ENCODE measurements at places on chromosomes 2 and 18. TPM values are rescaled to one million over a fixed set of nuclear protein-coding genes. Genes with fewer than 3 reads are reported as not detected.

The ANKRD30BL gene
- 27.9 TPM for total RNA-seq

- DNase-seq = no peak
Measured at GRCh38 chr2:181697571-181697970, 17.3 kb upstream of the NEUROD1 start.

GRCh38 chr18:55116863-55117262 is 157.6 kb upstream of the CCDC68 start:
- no peak for DNase-seq

DNA sequence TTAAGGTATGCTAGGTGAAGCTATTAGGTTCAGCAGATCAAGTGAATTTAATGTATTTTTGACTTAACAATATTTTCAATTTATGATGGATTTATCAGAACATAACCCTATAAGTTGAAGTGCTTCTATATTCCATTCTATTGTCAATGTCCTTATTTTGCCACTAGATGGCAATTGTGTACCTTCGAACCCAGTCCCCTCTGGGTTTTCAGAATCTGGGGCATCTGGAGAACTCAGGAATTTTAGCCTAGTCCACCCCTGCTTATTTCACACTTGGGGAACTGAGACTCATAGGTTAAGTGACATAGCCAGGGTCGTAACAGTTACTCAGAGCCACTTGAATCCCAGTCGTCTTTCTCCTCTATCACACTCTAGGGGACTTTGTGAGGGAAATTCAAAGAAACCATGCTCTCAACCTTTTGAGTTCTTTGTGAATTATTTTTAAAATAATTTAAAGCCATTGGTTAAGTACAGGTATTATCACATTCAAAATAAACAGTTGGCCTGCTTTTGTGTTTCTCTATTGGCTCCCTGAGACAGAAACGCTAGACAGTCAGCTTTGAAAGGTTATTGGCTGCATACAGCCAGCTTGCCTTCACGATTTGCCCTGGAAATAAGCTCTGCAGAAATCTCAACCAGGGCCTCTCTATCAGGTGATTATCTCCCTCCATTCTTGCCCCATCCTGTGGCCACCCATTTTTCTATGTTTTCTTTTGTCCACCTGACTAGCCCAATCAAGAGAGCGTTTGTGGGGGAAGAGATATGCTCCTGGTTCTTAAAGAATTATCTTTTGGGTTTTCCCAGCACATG is 145.0 kb downstream of the TTC27 start:
- DNase-seq = peak; percentile 5

DNA sequence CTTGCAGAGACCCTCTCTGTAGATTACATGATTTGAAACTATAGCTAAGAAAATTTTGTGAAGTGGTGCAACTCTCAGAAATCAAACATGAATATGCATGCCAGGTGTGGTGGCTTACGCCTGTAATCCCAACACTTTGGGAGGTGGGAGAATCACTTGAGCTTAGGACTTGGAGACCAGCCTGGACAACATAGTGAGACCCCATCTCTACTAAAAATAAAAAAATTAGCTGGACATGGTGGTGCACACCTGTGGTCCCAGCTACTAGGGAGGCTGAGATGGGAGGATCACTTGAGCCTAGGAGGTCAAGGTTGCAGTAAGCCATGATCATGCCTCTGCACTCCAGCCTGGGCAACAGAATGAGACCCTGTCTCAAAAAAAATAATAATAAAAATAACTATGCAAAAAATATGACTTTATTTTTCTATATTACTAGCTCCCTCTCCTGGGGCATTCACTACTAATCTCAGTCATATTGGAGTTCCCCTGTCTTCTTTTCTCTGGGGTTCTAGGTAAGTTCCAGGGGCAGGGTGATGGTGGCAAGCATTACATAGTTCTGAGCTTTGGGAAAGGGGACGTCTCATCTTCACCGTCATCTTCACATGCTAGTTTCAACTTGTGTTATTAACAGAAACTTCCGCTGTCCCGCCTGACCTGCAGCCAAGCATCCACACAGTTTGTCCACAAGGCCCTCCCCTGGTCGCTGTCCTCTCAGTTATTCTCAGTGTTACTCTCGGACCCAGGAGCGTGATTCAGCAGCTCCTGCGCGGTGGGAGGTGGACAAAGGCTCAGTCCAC is 96.8 kb upstream of the MBOAT2 start:
- DNase-seq = no peak

The ARL4C gene
- 50.2 TPM for total RNA-seq

The SULT1C2 gene
- total RNA-seq = 0.62 TPM

GRCh38 chr18:67211646-67212045 is 304.9 kb downstream of the DSEL start:
- no peak for DNase-seq

The IL18RAP gene
- 0.16 TPM for total RNA-seq

- DNase-seq = no peak
Measured at GRCh38 chr2:226692521-226693126, 107.0 kb downstream of the IRS1 start.

DNA sequence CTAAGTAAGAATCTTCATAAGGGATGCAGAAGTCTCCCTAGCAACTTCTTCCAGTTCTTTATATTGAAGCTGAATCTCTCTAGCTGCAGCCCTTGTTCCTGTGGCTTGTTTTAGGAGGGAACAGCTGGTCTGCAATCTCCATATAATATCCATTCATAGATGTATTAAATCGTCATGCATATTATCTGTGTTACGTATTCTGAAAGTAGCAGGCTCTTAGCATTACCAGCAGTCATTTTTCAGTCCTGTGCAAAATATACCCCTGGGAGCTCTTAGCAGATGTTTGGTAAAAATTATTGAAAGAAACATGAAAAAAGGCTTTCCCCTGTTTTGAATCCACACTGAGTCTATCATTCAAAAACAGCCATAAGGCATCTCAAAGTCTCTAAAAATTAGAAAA is 385.3 kb downstream of the IRS1 start:
- DNase-seq = no peak

The NTSR2 gene
- 0.31 TPM for total RNA-seq

- no peak for DNase-seq
Measured at GRCh38 chr18:76528477-76529432, 33.7 kb upstream of the ZNF516 start.

- no peak for DNase-seq
Measured at GRCh38 chr2:146207417-146207816, 1637.4 kb upstream of the ACVR2A start.

GRCh38 chr2:144325086-144325485 is 194.8 kb downstream of the ZEB2 start:
- no peak for DNase-seq

DNA sequence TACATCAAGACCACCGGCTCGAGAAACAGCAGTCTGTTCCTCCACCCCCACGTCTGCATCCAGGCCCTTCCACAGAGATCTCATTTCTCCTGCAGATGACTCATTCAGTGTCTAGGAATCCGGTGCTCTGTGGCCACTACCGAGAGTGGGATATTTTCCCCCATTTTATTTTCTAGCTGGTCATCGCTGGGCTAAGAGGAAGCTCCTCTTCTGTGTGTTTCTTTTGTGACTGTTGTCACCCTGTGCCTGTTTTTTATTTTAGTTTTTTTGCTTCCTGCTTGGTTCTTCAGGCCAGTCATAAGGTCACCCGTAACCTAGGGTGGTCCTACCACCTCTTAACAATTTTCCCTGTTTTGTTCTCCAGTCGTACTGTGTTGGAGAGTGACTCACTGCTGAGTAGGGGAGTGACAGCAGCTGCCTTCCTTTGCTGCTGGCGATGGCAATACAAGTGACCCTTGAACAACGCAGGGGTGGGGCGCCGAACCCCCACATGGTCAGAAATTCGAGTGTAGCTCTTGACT is 6.7 kb downstream of the RAMP1 start:
- no peak for DNase-seq

The WDR35 gene
- 26.5 TPM for total RNA-seq

The TXNL1 gene
- total RNA-seq = 55.7 TPM

DNA sequence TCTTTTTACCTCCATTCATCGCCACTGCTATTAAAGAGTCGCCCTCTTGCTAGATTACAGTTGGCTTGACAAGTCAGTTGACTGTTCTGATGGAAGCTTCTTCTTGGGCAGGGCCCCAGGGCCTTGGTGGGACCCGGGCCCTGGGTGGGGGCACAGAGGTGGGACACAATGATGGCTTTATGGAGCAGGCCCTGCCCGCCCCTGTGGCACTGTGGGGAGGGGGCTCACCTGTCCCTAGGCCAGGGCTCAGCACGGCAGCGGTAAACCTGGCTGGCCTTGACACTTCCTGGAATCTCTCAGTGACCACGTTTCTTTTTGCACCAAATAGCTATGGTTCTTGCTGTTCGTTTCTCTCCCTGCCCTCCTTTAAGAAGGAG is 4.9 kb upstream of the HS6ST1 start:
- no peak for DNase-seq

The LYPD1 gene
- total RNA-seq = 17.8 TPM

The OR6B2 gene
- not detected for total RNA-seq

The STAT4 gene
- total RNA-seq = 1.2 TPM

The PRKCE gene
- total RNA-seq = 62.2 TPM

The MAP3K19 gene
- total RNA-seq = 0.78 TPM

The GREB1L gene
- total RNA-seq = 0.31 TPM

DNA sequence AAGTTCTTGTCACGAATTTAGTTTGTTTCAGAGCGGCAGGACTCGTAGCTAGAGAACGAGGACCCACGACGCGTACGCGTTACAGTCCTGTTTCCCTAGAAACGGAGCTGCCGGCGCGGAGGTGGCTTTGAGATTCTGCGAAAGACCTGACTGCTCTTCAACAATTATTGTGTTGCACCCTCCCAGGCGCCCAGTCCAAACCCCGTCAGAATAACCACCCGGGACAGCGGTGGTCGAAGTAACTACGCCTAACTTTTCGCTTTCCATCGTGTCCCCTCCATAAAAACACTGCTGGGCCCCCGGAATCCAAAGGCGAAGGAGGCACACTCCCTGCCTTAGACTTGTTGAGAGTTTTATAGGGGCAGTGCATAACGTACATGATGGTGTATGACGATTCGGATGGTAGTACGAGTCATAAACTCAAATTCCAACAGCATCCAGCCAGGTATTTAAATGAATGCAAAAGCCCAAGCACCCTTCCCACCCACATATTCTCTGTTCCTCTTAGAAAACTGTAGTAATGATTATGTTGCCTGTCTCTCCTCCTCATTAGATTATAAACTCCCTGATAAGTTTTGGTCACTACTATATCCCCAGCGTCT is 651 bp upstream of the STAM2 start:
- DNase-seq = no peak

The UNC50 gene
- total RNA-seq = 51.8 TPM

DNA sequence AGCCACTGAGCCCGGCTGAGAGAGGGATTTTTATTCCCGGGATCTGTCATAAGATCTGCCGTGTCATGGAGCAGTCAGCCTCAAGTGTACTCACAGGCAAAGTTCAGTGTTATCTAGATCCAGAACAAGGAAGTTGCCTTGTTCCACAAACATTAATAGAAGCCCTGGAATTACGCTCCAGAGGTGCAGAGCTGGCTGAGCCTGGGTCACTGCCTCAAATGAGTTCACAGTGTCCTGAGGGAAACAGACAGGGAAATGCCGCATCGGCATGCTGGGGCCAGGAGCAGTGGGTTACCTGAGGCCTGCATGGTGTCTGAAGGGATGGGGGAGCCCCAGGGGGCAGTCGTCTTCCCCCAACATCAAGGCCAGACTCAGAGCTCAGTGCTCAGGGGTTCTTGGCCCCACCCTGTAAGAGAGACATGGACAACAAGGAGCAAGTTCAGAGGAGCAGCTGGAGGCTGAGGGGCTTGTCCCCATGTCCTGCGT is 42.7 kb upstream of the ODC1 start:
- no peak for DNase-seq

DNA sequence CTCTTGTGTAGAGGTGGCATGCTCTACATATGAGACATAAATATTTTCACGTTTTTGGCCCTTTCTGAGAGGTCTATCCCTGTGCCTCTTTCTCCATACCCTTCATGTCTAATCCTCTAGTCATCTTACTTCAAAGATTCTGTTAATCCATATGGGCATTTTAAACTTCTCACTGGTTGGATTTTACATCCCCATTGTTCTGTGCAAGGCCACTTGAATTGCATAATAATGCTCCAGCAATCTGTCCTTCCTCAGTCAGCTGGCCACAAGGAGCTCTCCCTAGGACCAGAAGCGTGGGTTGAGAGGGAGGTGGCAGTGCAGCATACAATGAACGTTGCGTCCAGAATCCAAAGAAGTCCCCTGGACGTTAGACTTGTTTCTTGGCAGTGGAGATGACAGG is 58.2 kb downstream of the TDRD15 start:
- DNase-seq = no peak

The SFXN5 gene
- 27.5 TPM for total RNA-seq

The UGT1A4 gene
- not detected for total RNA-seq

GRCh38 chr2:119252186-119253113 is 28.8 kb downstream of the STEAP3 start:
- DNase-seq = no peak

The SERPINB11 gene
- not detected for total RNA-seq

The SERPINB13 gene
- not detected for total RNA-seq

- DNase-seq = no peak
Measured at GRCh38 chr18:75551071-75551470, 123.6 kb upstream of the SMIM21 start.

The STK25 gene
- 160 TPM for total RNA-seq

DNA sequence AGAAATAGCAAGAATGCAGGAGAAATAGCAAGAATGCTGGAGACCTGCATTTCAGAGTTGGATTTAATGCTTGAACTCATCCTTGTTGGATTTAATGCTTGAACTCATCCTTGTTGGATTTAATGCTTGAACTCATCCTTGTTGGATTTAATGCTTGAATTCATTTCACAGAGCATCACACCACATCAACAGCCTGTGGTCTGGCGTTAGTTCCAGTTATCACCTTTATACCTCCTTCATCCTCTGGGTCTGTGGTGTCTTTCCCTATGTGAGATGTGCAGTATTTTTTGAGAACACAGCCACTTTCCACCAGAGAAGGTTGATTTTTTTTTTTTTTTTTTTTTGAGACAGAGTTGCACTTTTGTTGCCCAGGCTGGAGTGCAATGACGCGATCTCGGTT is 546.4 kb upstream of the SOX11 start:
- no peak for DNase-seq

DNA sequence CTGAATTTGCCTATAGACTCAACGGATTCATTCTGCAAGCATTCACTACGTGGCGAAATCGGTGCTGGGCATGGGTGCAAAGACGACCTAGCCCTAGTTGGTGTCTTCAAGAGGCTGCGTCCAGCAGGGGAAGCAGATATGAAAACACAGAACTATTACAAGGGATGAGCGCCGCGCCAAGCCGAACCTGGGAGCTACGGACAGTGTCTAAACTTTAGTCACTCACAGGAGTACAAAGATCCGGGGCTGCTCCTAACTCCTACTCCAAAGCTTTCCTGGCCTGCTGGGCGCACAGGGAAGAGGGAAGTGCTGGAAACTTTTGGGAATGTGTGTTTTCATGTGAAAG is 732 bp upstream of the ANXA4 start:
- no peak for DNase-seq

The ARHGEF4 gene
- total RNA-seq = 38.7 TPM

DNA sequence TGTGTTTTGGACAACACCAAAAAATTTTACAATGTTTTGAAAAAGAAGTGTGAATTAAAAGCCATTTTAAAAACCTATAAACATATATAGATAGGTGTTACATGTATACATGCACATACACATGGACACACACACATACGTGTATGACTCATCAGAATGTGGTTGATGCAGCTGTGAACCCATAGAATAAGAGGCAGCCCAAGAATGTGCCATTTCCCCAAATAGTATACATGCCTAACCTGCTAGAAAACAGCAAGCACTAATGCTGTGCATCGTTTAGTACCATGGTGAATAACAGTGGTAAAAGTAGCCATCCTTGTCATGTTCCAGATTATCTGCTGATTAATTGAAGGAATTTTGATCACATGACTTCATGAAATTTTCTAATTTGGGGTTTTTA is 149.0 kb downstream of the DSEL start:
- no peak for DNase-seq
